ENCODE measurements at places on chromosomes 11 and 22.

DNA sequence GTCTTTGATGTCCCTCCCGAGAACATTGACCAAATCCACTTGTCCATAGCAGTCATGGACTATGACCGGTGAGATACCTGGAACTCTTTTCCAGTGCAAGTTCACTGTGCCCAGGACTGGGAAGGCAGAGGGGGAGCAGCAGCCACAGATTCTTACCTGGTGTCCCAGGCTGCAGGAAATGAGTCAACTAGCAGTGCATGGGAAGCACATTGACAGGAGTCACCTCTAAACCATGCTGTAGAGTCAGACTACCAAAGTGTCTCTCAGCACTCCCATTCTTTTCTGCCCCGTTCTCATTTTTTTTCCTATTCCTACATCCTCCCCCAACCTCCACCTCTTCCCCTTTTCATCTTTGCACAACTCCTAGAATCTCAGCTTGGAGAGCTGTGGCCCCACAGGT lies 67.2 kb upstream of the OLFML1 start:
- DNase-seq = no peak

DNA sequence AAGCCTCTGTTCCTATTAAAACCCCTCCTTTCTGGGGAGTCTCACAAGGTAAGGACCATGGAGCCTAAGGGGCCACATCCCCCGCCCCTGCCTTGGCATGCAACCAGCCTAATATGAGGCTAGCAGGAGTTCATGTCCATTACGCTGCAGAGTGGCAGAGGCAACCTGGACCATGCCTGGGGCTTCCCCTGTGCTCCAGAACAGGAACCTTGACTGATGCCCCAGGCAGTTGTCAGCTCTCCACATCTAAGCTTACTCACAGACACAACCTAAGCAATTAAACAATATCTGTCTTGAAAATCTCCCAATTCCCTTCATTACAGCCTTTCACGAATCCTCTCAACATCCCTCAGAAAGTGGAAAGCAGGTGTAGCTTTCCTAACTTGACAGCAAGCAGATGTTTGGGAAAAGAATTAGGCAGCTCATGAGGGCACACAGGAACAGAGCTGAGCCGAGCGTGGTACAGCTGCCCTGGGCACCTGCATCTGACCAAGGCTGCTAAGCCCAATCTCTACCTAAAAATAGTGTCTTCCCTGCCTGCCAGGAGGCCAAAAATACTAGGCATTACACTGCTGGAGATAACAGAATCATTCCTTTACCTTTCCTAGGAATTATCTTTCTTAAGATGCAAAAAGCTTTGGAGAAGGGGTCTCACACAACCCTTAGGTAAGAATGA lies 20.8 kb downstream of the C11orf71 start:
- DNase-seq = no peak

DNA sequence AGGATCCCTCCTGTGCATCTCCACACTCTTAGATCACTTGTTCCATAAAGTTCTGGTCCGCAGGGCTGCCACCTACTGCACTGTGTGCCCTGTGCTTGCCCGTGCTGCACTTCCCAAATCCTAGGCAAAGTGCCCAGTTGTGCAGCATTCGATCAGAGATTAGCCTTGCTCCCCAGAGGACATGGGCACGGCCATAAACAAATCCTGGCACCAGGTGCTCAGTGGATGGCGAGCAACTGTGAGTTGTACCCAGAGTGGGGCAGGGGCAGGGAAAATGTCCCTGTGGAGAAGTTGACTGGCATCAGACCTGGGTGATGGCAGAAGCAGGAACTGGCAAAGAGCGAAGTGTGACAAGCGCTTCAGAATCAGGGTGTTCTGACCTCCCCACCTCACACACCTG lies 4.7 kb downstream of the FADS2 start:
- no peak for DNase-seq

DNA sequence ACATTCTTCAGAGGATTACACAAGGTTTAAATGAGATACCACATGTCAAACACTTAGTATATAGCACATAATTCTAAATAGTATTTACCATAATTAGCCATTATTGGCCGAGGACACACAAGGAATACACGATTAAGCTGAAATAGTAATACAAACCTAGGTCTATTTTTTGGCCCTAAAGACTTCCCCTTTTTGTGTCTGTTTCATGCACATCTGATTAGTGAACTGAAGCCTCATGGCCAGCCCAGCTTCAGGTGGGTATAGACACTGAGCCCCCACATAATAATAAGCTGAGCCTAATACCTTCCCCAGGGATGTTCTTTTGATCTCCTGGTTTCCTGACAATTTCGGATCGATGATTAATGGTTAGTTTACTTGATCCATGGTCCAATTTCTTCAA lies 2.1 kb downstream of the GLYATL1B start:
- DNase-seq = no peak

GRCh38 chr11:35487532-35488078 lies 37.8 kb downstream of the PAMR1 start:
- peak; percentile 66 for DNase-seq

- DNase-seq = peak; percentile 54
Measured at GRCh38 chr11:91396236-91397133, 828.1 kb upstream of the FAT3 start.

DNA sequence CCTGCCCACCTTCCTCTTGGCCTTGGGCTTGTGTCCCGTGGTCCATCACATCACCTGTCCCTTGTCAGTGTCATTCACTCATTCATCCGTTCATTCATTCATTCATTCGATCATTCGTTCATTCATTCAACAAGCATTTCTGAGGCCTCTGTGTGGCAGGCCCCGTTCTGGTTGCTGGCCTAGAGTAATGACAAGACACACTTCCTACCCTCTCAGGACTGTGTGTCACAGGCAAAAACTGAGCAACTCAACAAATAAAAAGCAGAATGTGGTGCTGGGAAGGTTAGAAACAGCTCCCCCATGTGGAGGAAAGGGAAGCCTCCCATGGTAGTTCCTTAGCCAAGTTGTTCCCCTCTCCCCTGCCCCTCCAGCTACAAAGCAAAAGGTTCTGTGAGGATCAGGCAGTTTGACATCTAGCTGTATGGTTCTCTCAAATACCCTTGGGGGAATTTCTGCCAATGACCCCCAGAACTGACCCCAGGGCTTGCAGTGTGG lies 1.6 kb upstream of the OMP start:
- no peak for DNase-seq

GRCh38 chr11:118106789-118107335 lies 20.1 kb upstream of the SMIM35 start:
- no peak for DNase-seq

GRCh38 chr11:134537296-134537695 lies 125.3 kb upstream of the B3GAT1 start:
- no peak for DNase-seq

DNA sequence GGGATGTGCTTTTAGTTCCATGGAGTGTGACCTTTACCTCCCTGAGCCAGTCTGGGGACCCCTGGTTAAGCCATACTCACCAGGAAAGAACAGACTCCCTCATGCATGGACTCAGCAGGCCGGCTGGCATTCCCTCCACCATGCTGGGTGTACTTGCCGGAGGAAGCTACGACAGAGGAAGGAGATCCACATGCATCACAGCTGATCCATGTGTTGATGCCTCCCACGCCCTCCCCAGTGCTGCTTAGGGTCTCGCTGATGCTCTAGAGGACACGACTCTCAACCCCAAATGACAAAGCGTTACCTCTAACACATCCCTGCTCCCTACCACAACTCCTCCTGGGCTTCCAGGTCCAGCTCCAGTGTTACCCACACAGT lies 39.8 kb downstream of the GAB4 start:
- DNase-seq = no peak

GRCh38 chr11:74388678-74389327 lies 9.4 kb downstream of the PGM2L1 start:
- peak; percentile 79 for DNase-seq

- no peak for DNase-seq
Measured at GRCh38 chr11:124861670-124862069, 3.6 kb upstream of the ROBO3 start.

DNA sequence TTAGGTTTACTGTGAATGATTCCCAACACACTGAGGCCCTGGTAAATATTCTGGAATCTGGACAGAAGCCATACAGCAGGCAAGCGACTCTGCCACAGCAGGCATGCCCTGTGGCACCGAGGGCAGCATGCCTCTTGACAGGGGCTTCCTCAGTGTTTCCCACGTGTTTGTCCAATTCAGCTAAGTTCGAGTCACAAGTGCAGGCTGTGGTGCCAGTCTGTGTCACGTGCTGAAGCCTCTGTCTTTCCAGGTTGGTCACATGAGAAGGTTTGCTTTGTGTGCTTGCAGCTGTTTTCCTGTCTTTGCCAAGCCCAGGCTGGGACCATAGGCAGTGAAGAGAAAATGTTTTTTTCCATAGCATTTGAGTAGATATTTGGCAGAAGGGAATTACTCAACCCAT lies 2.4 kb upstream of the PPFIBP2 start:
- DNase-seq = peak; percentile 32

- DNase-seq = no peak
Measured at GRCh38 chr22:18991821-18992442, 55.8 kb upstream of the PRODH start.

GRCh38 chr11:2826679-2827056 lies 58.9 kb downstream of the CDKN1C start:
- no peak for DNase-seq

DNA sequence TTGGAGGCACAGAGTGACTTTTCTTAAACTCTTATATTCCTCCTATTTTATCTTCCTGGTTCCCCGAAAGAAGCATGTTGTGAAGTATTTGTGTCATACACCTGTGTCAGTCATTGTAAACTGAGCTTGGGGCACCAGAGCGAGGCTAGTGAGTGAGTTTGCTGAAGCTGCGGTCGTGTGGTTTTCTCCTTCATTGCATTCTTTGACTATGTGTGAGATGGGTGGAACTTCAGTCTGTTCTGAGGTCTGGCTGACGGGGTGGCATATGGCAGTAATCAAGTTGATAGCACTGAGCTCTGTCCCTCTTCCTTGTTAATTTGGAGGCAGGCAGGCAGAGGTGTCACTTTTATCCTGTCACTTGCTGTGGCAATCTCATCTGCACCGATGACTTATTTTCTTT lies 4.2 kb downstream of the VPS26B start:
- DNase-seq = no peak

DNA sequence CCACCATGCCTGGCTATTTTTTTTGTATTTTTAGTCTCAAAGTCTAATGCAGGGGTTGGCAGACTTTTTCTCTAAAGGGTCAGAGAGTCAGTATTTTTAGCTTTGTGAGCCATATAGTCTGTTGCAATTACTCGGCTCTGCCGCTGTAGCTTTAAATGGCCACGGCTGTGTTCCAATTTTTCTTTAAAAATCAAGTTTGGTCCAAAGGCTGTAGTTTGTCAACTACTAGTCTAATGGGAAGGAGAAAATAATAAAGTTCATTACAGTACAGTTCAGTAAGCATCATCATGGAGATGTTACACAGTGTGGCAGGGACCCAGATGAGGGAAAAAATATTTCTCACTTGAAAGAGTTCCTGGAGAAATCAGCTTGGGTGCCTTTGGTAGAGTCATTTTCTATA lies 107.6 kb downstream of the CSNK2A3 start:
- no peak for DNase-seq

DNA sequence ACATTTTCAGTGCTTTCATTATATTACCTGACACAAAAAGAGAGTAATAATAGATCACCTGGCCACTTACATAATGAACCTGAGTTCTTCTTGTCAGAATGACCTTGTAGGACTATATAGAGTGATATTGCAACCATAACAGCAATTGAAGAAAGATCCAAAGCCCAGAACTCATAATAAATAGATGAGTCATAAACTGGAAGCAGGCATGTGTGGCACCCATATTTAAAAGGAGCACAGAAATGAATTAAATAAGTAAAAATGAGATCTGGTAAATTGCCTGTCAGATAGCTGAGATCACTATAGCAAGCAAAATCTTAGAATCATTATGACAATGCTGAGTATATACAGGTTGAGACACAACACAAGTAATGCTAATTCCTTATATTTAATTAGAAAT lies 331.8 kb downstream of the AASDHPPT start:
- DNase-seq = no peak

DNA sequence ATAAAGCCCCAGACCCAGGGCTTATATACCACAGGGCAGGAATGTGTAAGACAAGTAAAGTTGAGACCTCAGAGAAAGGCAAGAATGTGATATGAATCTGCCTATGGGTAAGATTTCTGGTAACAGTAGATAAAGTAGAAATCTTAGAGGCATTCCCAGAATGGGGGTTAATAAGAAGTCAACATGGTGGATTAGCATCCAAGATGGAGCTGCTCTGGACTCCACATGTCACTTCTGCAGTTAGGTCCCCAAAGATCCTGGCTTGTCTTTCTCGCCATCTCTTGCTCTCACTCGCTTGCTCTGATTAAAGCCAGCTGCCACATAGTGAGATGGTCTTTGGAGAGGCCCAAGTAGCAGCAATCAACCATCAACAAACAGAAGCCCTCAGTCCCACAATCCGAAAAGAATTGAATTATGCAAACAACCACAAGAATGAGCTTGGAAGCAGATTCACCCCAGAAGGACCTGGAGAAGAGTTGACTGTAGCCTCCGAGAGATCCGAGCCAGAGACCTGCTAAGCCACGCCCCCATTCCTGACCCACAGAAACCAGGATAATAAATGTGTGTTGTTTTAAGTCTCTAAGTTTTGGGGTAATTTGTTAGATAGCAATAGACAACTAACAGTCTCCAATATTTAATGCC lies 5.4 kb upstream of the C11orf86 start:
- DNase-seq = no peak

DNA sequence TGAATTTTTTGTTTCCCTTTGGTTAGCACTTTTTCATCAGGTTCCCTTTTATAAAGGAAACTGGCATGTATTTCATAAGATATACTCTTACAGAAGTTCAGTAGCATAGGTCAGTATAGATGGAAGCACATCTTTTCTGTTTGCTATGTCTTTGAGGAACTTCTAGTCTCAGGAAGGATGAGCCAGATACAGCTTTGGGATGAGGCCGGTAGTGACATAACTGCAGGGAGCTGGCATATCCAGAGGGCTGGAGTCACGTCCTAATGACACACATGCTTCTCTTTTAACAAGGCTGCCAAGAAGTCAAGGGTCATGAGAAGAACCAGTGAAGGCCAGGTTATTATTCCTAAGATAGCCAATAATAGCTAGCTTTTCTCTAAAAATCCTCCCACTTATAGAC lies 33.3 kb upstream of the ADSL start:
- no peak for DNase-seq

DNA sequence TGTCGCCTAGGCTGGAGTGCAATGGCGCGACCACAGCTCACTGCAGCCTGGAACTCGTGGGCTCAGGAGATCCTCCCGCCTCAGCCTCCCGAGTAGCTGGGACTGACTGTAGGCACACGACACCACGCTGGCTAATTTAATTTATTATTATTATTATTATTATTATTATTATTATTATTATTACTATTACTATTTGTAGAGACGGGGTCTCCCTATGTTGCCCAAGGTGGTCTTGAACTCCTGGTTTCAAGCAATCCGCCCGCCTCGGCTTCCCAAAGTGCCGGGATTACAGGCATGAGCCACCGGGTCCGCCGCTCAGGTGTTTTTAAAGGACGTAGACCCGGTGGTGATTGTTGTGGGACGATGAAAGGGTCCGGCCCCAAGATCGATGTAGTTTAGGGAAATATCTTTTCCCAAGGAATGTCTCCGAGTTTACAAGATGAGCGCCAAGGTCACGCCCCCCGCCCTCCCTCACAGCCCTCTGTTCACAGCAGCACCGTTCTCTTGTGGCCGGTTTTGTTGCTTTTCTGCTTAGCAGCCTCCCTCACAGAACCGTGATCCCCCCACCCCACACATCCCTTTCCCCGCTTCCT lies 728 bp upstream of the POGLUT3 start:
- DNase-seq = no peak

- peak; percentile 47 for DNase-seq
Measured at GRCh38 chr22:40196628-40197360, 19.1 kb downstream of the TNRC6B start.

- DNase-seq = no peak
Measured at GRCh38 chr22:25420471-25420924, 144.0 kb upstream of the GRK3 start.
